ENCODE measurements at places on chromosomes 1 and 21. TPM values are rescaled to one million over a fixed set of nuclear protein-coding genes. Genes with fewer than 3 reads are reported as not detected.

TMEM52 gene
- total RNA-seq: 0.13 TPM

TNNT2 gene
- not detected for total RNA-seq

VWA1 gene
- 34.7 TPM for total RNA-seq

PBXIP1 gene
- 74.6 TPM for total RNA-seq

FMO2 gene
- 0.32 TPM for total RNA-seq

LCE1C gene
- total RNA-seq: not detected

TSSK3 gene
- 0.13 TPM for total RNA-seq

LYSMD1 gene
- 2.8 TPM for total RNA-seq

FCN3 gene
- 0.32 TPM for total RNA-seq

GJA9 gene
- total RNA-seq: not detected

MNDA gene
- total RNA-seq: not detected

KRTAP19-1 gene
- total RNA-seq: not detected

EVA1C gene
- 33.5 TPM for total RNA-seq

S100A16 gene
- total RNA-seq: 326 TPM

ERG gene
- 39.3 TPM for total RNA-seq

PCSK9 gene
- 0.32 TPM for total RNA-seq

FMO5 gene
- 2.6 TPM for total RNA-seq

RERE gene
- total RNA-seq: 45.5 TPM

FAM72D gene
- total RNA-seq: 1.5 TPM

RAB7B gene
- not detected for total RNA-seq

TNFRSF4 gene
- 2.1 TPM for total RNA-seq

CD164L2 gene
- not detected for total RNA-seq

FOXO6 gene
- not detected for total RNA-seq

CD160 gene
- total RNA-seq: not detected

FCGR2B gene
- not detected for total RNA-seq

FCRL4 gene
- total RNA-seq: not detected

NUAK2 gene
- 2.9 TPM for total RNA-seq

ASPM gene
- 26.7 TPM for total RNA-seq

LRRC52 gene
- total RNA-seq: not detected

CD101 gene
- total RNA-seq: 0.44 TPM

IFNLR1 gene
- not detected for total RNA-seq

HSD3B1 gene
- total RNA-seq: not detected

WNT9A gene
- total RNA-seq: 1.7 TPM

CFHR4 gene
- not detected for total RNA-seq

OLIG2 gene
- not detected for total RNA-seq

CLCA1 gene
- not detected for total RNA-seq

LY9 gene
- total RNA-seq: not detected

CFAP74 gene
- not detected for total RNA-seq

FAM78B gene
- 0.16 TPM for total RNA-seq

CYP4A11 gene
- not detected for total RNA-seq

TBX19 gene
- 0.94 TPM for total RNA-seq

S100A2 gene
- total RNA-seq: 1.5 TPM

ANKRD65 gene
- total RNA-seq: 0.32 TPM

SIK1 gene
- total RNA-seq: 11.6 TPM

CGN gene
- total RNA-seq: under 0.01 TPM

C1QTNF12 gene
- total RNA-seq: 0.57 TPM

TRABD2B gene
- total RNA-seq: not detected

SPATA46 gene
- not detected for total RNA-seq

PIP5K1A gene
- total RNA-seq: 26.7 TPM

ZRANB2 gene
- 16.0 TPM for total RNA-seq

PRR9 gene
- not detected for total RNA-seq

NTMT2 gene
- not detected for total RNA-seq

CELSR2 gene
- 0.16 TPM for total RNA-seq

SERPINC1 gene
- not detected for total RNA-seq

GSTM1 gene
- not detected for total RNA-seq

SNRPE gene
- 65.1 TPM for total RNA-seq

TNN gene
- total RNA-seq: not detected

PKP1 gene
- total RNA-seq: 1.3 TPM
